Smooth muscle cell of the coronary artery (primary cell): ENCODE measurements at places on chromosomes 16 and 17. TPM values are rescaled to one million over a fixed set of nuclear protein-coding genes. Genes with fewer than 3 reads are reported as not detected.

TOP3A gene
- 12.9 and 15.2 TPM in 2 replicates for total RNA-seq

MTSS2 gene
- total RNA-seq, result 6.7 and 13.0 TPM in 2 replicates

CLEC3A gene
- total RNA-seq, result not detected in 2 replicates

STXBP4 gene
- total RNA-seq, result 2.2 and 4.1 TPM in 2 replicates

TLCD2 gene
- total RNA-seq, result 1.8 and 4.3 TPM in 2 replicates

ATAD5 gene
- 0.23 and 0.83 TPM in 2 replicates for total RNA-seq

OTOP3 gene
- total RNA-seq, result not detected in 2 replicates

LRRC75A gene
- 0.82 and 0.83 TPM in 2 replicates for total RNA-seq

ODAD4 gene
- 0.35 and 0.90 TPM in 2 replicates for total RNA-seq

PIRT gene
- total RNA-seq, result not detected in 2 replicates

CACNA1G gene
- under 0.01 and 4.8 TPM in 2 replicates for total RNA-seq

GAS7 gene
- total RNA-seq, result 0.53 and 17.0 TPM in 2 replicates

ZFP3 gene
- 0.47 and 0.90 TPM in 2 replicates for total RNA-seq

OR4D1 gene
- not detected in 2 replicates for total RNA-seq

SLC38A8 gene
- not detected in 2 replicates for total RNA-seq

CD300H gene
- total RNA-seq, result not detected in 2 replicates

BCO1 gene
- under 0.01 TPM in 1 of 2 replicates, not detected in the other for total RNA-seq

KRTAP9-8 gene
- total RNA-seq, result not detected in 2 replicates

PROCA1 gene
- total RNA-seq, result 0.90 and 1.4 TPM in 2 replicates

NQO1 gene
- total RNA-seq, result 113 and 184 TPM in 2 replicates

ZNF48 gene
- total RNA-seq, result 2.2 and 8.8 TPM in 2 replicates

CD300LD gene
- total RNA-seq, result not detected in 2 replicates

CTRL gene
- 0.38 TPM in 1 of 2 replicates, not detected in the other for total RNA-seq

TP53TG3B gene
- 0.08 TPM in 1 of 2 replicates, not detected in the other for total RNA-seq

SMCR8 gene
- 10.6 and 11.6 TPM in 2 replicates for total RNA-seq

C16orf95 gene
- total RNA-seq, result 4.1 and 4.6 TPM in 2 replicates

CSHL1 gene
- not detected in 2 replicates for total RNA-seq

CHD9 gene
- 27.7 and 33.3 TPM in 2 replicates for total RNA-seq

RMI2 gene
- total RNA-seq, result 0.94 and 2.6 TPM in 2 replicates

MAF gene
- total RNA-seq, result 0.30 and 18.4 TPM in 2 replicates

TMEM92 gene
- total RNA-seq, result 0.12 and 0.15 TPM in 2 replicates

CES3 gene
- total RNA-seq, result under 0.01 and 0.38 TPM in 2 replicates

ABI3 gene
- total RNA-seq, result 0.08 and 0.47 TPM in 2 replicates

ABCC11 gene
- 0.08 TPM in 1 of 2 replicates, not detected in the other for total RNA-seq

GAS2L2 gene
- 0.08 TPM in 1 of 2 replicates, not detected in the other for total RNA-seq

CNTROB gene
- total RNA-seq, result 16.1 and 18.1 TPM in 2 replicates

FASN gene
- 38.4 and 89.0 TPM in 2 replicates for total RNA-seq

MYH3 gene
- total RNA-seq, result 0.30 and 0.59 TPM in 2 replicates

TAT gene
- not detected in 2 replicates for total RNA-seq

CCL16 gene
- total RNA-seq, result not detected in 2 replicates

SDR42E1 gene
- 0.08 and 0.12 TPM in 2 replicates for total RNA-seq

PTX4 gene
- total RNA-seq, result not detected in 2 replicates

METTL16 gene
- total RNA-seq, result 7.3 and 9.4 TPM in 2 replicates

HOXB3 gene
- 0.59 and 2.6 TPM in 2 replicates for total RNA-seq
